Hematopoietic multipotent progenitor cell (in vitro differentiated cells): ENCODE measurements at places on chromosomes 7 and 10. TPM values are rescaled to one million over a fixed set of nuclear protein-coding genes. Genes with fewer than 3 reads are reported as not detected.

Gene SNCG
- total RNA-seq = not detected

Gene PDIA4
- total RNA-seq = 47.4 TPM

GRCh38 chr10:130337696-130338635, 201.8 kb downstream of the GLRX3 start:
- no peak for DNase-seq

- no peak for DNase-seq
These were observed 71.6 kb upstream of the C1GALT1 start for GRCh38 chr7:7110706-7111105.

Gene SEMA3A
- under 0.01 TPM for total RNA-seq

- DNase-seq = no peak
These were observed 375.8 kb upstream of the AKR1E2 start for GRCh38 chr10:4450169-4450568.

DNA sequence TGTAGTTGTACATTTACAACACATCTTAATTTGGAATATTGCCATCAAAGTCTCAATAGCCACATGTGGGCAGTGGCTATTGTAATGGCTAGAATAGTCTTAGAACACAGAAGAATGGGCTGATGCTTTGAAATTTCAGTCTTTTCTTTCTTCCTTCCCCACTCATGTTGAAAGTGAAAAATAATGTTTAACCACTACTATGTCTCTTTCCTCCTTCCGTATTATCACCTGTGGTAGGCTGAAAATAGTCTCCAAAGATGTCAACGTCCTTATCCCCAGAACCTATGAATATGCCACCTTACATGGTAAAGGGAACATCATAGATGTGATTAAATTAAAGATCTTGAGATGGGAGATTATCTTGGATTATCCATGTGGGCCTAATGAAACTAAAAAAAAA, 154.0 kb downstream of the SUGCT start:
- no peak for DNase-seq

DNA sequence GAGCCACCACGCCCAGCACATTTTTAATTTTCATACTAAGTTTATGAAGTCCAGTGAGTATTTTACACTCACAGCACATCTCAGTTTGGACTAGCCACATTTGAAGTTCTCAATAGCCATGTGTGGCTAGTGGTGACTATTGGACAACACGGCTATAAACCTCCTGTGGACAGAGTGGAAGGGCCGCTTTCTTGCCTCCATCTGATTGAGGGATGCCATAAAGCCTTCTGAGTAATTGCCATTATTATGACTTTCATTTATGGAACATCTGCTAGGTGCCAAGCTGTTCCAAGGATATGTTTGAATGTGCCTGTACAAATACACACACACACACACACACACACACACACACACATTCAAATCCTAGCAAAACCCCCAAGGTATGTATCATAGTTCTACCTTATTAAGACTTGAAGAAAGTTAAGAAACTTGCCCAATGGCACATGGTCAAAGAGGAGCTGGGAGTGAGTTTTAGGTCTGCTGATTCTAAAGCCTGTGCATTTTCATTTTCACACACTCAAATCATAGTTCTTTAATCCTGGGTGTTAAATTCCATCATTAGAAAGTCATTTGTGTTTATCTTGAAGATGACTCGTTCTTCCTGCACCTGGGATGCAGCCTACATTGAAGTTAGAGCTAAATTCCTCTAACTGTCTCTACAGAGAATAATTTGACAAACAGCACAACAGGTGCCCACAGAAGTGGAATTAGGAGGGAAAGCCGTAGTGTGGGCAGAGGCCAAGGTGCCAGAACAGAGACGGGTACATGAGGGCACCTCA, 143.3 kb downstream of the PKD1L1 start:
- no peak for DNase-seq

Gene PDGFA
- 1.1 TPM for total RNA-seq

GRCh38 chr7:45072131-45073030, 16.4 kb downstream of the NACAD start:
- DNase-seq = no peak

Gene IFIT1B
- under 0.01 TPM for total RNA-seq

DNA sequence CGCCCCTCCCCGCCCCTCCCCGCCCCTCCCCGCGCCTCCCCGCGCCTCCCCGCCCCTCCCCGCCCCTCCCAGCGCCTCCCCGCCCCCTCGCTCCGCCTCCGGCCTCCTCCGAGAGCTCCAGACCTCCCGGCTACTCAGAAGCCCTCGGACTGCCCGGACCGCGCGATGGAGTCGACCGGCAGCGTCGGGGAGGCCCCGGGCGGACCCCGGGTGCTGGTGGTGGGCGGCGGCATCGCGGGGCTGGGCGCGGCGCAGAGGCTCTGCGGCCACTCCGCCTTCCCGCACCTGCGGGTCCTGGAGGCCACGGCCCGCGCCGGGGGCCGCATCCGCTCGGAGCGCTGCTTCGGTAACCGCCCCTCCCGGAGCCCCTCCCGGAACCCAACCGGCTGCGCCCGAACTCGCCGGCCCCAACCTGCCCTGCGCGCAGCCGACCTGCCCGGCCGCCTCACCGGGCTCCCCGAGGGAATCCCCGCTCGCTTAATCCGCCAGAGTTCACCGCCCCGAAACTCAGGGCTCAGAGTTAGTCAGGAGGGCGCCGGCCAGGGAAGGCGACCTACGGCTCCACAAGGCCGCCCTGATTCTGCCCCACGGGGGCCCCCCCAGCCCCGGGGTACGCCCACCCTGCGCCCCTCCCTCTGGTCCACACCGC, at the start of gene PAOX:
Gene PAOX (plus strand): TSS at position 111 of the 649 bp plus-strand sequence. CDS start 55 bp downstream, at position 166.
- peak; percentile 54 for DNase-seq

DNA sequence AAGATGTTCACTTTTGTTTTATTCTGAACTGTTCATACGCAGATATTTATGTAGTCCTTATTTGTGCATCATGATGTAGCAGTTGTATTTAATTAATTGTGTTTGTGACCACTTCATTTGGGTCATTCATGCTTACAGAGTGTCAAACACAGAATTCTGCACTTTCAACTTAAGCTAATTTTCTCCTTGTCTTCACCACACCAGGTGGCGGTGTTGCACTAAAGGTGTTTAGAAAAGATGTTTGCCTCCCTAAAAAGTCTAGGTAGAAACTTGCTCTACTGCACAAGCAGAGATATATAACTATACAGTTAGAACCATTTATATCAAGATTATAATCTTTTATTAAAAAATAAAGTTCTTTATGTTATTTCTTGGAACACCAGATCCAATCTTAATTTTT, 1.3 kb upstream of the TAS2R38 start:
- DNase-seq = peak; percentile 59

GRCh38 chr7:111329367-111330234, 232.7 kb downstream of the IMMP2L start:
- DNase-seq = no peak

Gene IFIT3
- total RNA-seq = 11.6 TPM
